ENCODE measurements at places on chromosomes 13 and 19.

DNA sequence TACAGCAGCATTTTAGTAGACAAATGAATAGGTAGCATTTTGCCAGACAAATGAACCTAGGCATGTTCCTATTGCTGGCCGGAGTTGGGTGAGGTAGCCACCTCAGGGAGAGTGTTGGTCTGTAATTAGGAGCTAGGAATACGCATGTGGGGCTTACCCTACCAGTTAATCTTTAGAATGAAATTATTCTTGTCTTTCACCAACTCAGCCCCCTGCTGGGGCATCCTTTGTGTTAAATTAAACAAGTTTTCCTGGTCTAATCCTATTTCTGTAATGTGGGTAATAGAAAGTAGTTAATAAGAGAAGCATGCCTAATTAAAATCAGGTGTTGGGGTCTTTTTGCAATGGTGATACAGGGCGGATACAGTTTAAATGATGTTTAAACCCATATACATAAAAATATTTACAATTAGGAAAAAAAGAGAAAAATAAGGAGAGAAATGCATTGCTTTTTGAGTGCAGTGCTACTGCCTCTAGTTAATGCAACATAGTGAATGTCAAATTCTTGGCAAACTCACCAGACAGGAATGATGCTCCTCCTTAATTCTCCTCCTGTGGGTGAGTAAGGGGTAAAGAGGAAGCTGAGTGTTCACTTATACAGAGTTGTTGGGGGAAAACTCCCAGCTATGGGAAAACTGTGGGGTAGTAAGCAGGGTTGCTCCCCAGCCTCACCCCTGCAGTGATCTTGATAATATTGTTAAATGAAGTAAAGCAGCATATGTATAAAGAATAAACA lies 276.4 kb upstream of the EDNRB start:
- no peak for DNase-seq

GRCh38 chr19:41478875-41479756 lies 36.2 kb downstream of the ERICH4 start:
- DNase-seq: no peak

GRCh38 chr13:79062291-79062690 lies 343.8 kb downstream of the RBM26 start:
- DNase-seq: no peak

GRCh38 chr19:647566-648284 lies 8.0 kb downstream of the FGF22 start:
- no peak for DNase-seq

- no peak for DNase-seq
Observed at GRCh38 chr19:46189971-46190888, 39.3 kb upstream of the IGFL1 start.
